ENCODE measurements at places on chromosomes 11 and 22.
A peak's percentile ranks its signal among the peaks of the same experiment; 100 is the strongest.

- no peak for DNase-seq
Measured at GRCh38 chr11:36312611-36313472, 16.8 kb downstream of the PRR5L start.

GRCh38 chr11:96211436-96211835 lies 131.6 kb downstream of the MAML2 start:
- DNase-seq = no peak

DNA sequence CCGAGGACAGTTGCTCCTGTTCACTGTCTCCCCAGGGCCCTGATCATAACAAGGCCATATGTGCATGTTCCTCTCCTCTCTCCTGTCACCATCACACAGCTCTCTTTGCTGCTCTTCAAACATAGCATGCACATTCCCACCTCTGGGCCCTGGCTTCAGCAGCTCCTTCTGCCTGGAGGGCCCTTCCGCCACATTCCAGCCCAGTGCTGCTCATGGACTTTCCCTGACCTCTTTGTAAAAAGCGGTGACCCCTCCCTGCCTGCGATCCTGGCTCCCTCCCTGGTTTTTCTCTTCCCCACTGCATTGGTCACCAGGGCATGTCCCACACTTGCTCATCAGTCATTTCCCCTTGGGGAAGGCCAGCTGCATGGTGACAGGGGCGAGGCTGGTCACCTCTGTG lies 98.2 kb downstream of the MYO18B start:
- no peak for DNase-seq

GRCh38 chr11:95074792-95075563 lies 8.3 kb downstream of the SRSF8 start:
- DNase-seq = no peak

- no peak for DNase-seq
Measured at GRCh38 chr11:105071089-105071732, 26.1 kb upstream of the CARD16 start.

DNA sequence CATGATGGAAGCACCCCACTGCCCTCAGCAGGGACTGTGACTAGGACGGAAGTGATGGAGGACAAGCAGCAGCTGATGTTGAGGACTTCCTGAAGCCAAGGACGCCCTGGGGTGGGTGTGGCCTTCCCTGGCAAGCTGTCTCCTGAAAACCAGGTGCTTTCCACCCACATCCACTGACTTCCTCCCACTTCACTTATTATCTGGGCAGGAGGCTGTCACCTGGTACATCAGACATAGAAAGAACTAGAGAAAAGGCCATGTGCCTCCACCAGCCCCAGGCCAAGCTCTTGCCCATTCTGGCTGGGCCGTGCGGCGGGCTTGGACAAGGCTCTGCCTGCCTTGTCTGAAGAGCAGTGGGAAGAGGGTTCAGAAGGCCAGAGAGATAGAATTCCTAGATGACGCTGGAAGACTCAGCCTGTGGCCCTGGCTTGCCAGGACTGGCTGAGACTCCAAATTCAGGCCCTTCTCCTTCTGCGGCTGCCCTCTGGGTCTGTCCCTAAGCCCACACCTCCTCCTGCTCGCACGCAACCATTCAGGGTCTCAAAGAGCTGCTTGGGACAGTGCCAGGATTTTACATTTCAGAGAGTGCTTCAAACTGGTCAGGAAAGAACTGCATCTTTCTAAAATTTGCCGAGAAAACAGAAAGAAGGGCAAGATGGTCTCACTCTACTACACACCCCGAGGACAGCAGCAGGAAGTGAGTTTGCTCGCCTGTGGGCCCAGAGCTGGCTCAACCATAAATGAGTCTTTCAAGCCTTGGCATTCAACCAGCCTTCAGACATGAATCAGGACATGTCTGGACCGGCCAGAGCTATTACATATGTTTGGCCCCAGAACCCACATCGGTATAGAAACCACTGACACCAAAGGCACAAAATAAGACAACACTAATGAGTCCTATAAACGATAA lies 13.3 kb downstream of the ARHGAP1 start:
- DNase-seq = no peak

DNA sequence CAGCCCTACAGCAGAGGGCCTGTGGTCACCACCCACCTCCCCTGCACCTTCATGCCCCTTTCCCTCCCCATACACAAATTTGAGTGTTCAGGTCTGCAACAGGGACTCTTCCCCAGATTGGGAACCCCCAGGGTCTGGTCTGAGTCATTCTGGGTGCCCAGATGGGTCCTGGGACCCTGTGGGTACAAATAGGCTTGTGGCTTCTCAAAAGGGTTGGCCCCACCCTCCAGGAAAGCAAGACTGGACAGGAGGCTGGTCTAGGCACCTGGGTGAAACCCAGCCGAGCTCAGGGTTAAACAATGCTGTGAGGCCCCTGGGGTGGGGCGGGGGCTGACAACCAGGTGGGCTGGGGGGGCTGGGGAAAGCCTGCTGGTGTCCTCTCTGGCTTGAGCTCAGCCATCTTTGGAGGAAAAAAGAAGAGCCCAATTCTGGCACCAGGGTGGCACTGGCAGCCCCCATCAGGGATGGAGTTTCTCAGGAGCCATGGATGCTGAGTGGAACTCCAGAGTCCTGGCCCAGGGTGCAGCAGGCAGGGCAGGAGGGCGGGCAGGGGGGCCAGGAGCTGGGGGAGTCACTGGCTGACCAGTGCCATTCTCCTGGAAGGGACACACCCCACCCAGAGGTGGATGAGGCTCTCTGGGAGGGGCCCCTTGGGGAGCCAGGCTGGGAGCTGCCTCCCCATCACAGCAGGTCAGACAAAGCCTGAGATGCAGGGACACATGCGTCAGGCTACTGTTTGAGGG lies 1.1 kb downstream of the SEPTIN5 start:
- DNase-seq = no peak

- DNase-seq = no peak
Measured at GRCh38 chr11:130840679-130841078, 75.6 kb downstream of the SNX19 start.

DNA sequence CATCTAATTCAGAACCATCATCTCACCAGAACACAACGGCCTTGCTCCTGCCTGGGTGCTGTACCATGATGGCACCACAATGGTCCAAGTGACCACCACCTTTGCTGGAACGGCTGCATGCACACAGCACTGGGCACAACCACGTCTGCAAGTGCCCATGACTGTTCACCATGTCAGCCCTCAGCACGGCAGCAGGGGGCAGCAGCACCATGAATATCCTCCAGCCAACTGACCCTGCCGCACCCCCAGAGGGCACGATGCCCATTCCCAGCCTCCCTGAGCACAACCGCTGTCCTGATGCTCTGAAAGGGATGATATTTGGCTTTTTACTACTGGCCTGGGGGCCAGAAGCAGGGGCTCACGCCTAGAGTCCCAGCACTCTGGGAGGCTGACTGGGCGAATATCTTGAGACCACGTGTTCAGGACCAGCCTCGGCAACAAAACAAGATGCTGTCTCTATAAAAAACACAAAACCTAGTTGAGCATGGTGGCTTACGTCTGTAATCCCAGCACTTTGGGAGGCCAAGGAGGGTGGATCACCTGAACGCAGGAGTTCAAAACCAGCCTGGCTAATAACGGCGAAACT lies 25.7 kb downstream of the DRD4 start:
- peak; percentile 57 for DNase-seq

- DNase-seq = no peak
Measured at GRCh38 chr11:82047200-82047599, 686.5 kb downstream of the FAM181B start.

DNA sequence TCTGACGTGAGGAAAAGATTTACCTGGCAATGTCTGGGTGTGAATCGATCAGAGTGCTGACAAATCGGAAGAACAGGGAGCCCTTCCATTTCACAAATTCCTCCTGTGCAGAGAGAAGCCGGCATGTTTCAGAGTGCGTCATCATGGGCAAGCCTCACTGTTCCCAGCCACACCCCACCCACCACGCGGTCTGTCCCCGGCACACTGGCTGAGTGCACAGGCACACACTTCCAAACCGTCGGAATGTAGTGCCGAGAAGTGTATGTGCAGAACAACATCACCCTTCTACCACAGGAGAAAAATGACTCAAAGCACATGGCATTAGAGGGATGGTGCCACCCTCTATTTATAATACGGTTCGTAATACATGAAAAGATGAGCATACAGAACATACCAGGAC lies 47.5 kb downstream of the NCAPD3 start:
- no peak for DNase-seq

- no peak for DNase-seq
Measured at GRCh38 chr11:113446112-113446511, 29.1 kb downstream of the DRD2 start.

DNA sequence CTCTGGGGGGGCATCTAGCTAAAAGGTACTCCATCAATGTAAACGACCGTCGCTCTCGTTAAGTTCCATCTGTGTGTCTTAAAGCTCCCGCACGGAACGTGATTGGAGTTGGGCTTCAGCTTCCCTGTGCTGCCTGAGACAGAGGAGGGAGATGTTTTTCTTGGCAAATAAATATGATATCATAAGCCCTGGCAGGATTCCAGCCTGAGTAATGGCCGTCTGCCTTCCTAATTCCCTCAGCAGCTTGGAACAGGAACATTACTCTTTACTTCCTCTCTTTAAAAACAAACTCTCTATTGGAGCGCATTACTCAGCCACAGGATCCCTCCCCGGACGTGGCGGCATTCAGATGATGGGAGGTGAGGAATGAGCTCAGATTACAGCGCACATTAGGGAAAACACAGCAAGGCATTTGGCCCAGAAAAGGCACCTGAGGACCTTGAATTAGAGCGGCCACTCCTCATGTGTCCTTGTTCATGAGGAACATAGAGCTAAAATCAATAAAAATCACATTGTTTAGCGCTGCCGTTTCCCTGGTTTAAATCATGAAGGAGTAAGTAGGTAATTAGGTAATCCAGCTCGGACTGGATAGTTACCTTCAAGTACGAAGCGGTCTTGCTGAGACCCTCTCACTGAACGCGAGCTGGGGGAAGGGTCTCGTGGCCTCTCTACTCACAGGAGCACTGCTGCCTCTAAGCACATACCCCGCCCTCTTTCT lies 230.4 kb downstream of the ST3GAL4 start:
- DNase-seq = peak; percentile 65

DNA sequence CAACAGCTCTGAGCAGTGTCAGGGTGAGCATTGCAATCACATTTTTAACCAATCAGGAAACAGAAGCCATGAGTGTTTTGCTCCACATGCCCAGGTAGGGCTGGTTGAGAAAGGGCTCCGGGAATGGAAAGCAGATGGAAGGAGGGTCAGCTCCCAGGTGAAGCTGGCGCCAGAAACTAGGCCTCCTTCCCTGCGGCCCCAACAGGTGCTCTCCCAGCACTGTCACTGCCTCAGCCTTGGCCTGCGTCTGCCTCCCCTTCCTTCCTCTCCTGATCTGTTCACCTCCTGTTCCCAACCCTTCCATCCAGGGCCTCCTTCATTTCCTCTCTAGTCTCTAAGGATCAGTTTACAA lies 4.6 kb upstream of the VSIG10L2 start:
- DNase-seq = no peak

DNA sequence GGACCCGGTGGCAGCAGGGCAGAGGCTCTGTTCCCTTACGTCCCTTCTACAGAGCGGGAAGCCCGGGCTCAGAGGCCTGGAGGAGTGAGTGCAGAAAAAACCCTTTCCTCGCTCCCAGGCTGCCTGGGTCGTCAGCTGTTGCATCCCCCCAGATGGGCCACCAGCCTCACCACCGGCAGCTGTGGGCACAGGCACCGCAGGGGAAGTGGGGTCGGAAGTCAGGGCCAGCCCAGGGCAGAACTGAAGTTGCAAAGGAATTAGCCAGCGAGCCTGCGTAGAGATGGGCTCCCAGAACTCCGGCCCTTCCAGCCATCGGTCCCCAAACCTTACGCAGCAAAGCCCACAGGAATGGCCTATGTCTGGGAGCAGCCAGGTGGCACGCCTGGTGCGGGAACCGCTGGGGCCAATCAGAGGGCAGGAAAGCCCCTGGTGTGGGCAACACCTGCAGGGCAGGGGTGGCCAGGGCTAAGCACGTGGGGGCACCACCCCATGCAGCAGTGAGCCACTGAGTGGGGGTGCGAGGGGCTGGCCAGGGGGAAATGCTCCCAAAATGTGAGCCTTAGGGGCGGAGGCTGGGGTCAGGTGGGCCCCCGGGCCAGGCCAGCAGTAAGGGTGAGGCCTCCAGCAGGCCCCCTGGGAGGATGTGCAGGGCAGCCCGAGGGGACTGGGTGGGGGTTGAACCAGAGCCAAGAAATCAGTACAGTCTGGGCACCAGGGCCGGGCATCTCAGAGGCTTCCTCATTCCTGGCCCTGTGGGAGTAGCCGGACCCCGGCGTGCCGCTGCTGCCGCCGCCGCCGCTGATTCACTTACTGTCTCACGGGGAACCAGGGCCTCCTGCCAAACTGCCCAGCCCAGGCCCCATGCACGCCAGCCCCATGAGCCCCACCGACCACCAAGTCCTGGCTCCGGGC lies 58.2 kb downstream of the WNT7B start:
- DNase-seq = no peak

DNA sequence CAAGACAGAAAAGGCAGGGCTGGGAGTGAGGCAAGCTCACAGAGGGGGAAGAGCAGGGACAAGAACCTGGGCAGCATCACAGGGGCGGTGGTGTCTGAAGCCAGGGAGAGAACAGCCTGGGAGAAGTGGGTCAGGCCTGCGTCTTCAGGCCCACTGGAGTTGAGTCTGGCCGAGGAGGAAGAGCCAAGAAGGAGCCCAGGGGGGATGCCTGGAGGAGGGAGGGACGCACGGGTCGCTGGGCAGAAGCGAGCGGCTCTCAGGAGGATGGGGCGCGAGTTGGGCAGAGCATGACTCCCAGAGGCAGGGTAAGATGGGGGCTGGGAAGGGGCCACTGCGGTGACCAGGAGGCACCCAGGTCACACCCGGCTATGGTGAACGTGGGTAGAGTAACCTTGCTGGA lies 18.5 kb downstream of the LRFN4 start:
- DNase-seq = no peak

DNA sequence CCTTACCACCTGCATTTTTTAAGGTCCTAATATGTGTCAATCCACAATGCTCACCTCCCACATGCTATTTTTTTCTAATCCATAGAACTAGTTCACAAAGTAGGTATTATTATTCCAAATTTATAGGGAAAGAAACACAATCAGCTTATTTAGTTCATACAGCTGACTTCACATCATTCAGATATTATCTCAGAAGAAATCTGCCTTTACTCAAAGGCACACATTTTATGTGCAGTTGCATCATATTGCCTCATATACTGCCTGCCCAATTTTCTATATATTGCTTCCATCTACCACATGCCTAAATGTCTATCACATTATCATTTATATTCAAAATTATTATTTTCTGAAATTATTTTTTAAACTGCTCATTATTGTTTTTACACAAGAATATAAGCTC lies 88.7 kb upstream of the LUZP2 start:
- DNase-seq = no peak

- no peak for DNase-seq
Measured at GRCh38 chr11:93467054-93467453, 76.1 kb downstream of the SMCO4 start.

- peak; percentile 39 for DNase-seq
Measured at GRCh38 chr22:34111210-34111824, 191.0 kb upstream of the LARGE1 start.

- no peak for DNase-seq
Measured at GRCh38 chr22:20436768-20437612, 635 bp downstream of the SCARF2 start.

GRCh38 chr11:34650528-34650927 lies 29.6 kb downstream of the EHF start:
- DNase-seq = no peak

Measured in RKO (cell line).